ENCODE measurements at places on chromosomes 1 and 21.
A peak's percentile ranks its signal among the peaks of the same experiment; 100 is the strongest.

DNA sequence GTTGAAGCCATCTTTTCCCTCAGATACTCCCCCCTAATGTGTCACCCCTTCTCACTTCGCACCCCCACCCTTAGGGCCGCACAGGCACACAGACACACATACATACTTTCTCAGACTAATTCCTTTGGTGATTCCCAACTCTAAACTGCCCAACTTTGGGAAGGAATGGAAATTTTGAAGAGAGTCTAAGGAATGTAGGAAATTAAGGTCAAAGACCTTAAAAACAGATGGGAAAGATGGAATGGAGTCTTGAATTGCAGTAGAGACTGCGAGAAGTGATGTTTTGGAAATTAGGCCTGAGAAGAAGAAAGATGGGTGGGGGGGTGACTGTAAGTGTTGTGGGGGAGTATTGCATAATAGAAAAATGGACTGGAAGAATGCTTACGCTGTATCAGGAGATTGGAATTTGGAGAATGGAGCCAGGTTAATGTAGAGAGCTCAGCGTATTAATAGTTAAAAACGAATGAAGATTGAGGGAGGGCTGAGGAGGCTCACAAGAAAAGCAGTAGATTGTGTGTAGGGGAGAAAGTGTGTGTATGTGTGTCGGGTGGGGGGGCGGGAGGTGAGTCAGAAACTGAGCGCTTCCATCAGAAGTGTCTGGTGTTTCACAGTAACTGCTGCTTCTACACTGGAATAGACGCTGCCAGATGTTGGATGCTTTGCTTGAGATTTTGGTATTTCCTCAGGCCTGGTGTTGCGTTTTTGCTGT, 1.7 kb downstream of the PIP5K1A start:
- DNase-seq: peak; percentile 27

DNA sequence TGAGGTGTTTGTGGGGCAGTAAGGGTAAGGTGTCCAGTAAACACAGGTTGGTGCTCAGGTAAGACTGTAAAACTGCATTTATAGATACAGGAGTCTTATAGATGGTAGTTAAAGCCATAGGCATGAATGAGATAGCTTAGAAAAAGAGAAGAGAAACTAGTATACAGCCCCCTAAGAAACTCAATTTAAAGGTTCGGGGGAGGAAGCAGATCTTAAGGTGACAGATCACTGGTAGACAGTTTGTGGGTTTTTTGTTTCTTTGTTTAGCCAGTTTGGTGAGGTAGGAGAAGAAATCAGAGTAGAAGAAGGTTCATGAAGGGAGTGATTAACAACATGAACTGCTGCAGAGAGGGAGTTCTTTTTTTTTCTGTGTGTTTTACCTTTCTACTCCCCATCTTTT, 6.1 kb upstream of the AGO3 start:
- DNase-seq: no peak

GRCh38 chr1:229270547-229271447, at the start of gene RAB4A:
RAB4A (plus strand) TSS chr1:229271111; CDS start chr1:229271340, 229 bp downstream.
- peak; percentile 93 for DNase-seq

- DNase-seq: no peak
Measured at GRCh38 chr1:210099921-210100320, 132.7 kb upstream of the SERTAD4 start.

DNA sequence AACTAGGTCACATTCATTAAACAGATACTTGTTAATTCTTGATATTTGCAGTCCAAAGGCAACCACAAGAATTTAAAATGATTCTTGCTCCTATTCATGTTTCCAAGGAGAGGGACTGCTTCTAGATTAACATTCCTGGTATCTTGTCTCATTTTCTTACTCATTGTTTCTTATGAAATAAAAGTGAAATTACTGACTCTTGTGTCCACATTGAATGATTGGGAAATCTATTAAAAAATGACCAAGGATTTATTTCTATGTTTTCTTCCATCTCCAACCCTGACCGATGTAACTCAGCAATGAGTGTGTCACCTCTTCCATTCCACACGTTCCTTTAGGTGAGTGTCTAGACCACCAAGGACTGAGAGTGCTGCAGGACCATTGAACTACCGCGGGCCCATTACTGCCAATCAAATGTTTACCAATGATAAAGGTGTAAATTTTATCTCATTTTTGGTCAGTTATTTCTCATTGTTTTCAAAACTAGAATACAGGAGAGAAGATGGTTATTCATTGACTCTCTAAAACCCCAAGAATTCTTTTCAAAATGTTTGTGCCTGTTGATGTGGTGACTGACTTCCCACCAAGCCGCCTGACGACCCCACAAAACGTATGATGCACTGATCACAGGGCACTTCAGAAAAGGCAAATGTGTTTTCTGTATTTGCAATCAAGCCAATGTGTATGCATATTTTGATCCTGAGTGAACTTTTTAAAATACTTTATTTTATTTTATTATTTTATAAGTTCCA, 414.6 kb upstream of the PTBP2 start:
- no peak for DNase-seq

DNA sequence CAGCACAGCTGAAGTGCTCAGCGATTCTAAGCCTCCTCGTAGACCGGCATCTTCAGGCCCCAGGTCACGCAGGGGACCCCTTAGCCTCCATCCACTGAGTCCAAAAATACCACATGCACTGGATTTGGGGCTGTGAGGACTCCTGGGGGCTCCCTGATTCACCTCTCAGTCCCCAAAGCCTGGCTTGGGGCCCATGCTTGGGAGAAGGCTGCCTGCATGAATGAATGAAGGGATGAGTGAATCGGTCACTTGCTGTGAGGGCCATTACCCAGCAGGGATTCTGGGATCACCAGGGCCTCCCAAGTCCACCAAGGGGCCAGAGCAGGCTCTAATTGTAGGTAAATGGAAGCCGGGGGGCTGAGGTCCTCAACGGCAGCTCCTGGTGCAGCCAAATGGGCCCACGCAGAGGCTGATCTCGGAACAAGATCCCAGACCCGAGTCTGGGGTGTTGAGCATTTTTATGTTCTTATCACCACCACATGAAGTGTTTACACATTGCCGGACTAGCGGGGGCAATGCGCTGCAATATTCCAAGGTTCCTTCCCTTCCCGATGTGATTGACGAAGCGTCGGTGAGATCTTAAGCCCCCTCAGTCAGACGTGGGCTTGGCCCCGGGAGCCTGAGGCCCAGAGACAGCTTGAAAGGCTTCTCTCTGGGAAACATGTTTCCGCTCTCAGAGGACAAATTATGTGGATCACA, 13.6 kb upstream of the ARHGEF16 start:
- DNase-seq: no peak

All from large intestine (tissue), 12 donors.